IMR-90 (cell line): ENCODE measurements at places on chromosomes 1 and 21. TPM values are rescaled to one million over a fixed set of nuclear protein-coding genes. Genes with fewer than 3 reads are reported as not detected.
A peak's percentile ranks its signal among the peaks of the same experiment; 100 is the strongest.

EPS8L3 gene
- total RNA-seq = not detected in 2 replicates

GRCh38 chr1:12078938-12079861, 16.1 kb downstream of the TNFRSF8 start:
- DNase-seq = peak; percentile 47
- H3K36me3 ChIP-seq = no peaks in the 10 kb centered on the region
- H3K4me1 ChIP-seq = peaks cover 10% of the 10 kb centered on the region
- peaks cover 6% of the 10 kb centered on the region; the same call in 1 of the 2 replicates for H3K27me3 ChIP-seq

DNA sequence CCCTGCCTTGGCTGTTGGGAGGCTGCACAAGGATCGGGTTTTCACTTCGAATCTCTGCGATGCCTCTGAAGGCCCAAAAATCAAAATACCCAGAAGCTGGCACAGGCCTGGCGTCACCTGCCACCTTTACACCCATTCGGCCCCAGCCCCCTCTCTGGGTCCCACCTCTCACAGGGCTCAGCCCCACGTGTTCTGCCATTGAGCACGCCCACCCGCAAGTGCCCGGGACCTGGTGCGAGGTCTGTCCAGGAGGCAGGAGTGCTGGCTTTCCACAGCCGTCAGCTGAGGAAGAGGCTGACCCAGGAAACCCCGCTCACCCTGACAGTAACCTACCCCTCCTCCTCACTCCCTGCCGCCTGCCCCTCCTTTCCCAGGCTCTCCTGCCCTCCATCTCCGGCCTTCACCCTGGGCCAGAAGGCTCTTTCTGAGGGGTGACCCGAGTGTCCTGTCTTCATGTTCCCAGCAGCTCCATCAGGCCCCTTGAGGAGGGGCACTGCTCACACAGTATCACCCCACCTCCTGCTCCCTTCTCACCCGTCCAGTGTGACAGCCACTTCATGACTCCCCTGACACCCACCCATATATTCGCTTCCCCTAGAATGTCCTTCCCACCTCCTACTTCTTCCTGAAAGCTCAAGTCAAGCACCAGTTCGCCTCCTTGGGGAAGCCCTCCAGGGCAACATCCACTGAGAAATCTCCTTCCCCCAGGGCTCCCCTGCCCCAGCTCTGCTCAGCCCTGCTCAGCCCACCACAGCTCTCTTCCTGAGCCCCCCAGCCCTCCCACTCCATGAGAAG, 13.5 kb downstream of the RCC2 start:
- H3K36me3 ChIP-seq = peaks cover 61% of the 10 kb centered on the region
- no peak overlapping the region for H3K27ac ChIP-seq
- no peaks in the 10 kb centered on the region for H3K27me3 ChIP-seq
- H3K4me1 ChIP-seq = peaks cover 6% of the 10 kb centered on the region; the same call in 1 of the 2 replicates
- H3K4me3 ChIP-seq = no peak overlapping the region

GRCh38 chr1:183913567-183913993, 108.7 kb downstream of the RGL1 start:
- peak; percentile 39 for DNase-seq
- H3K27ac ChIP-seq = no peak overlapping the region
- no peaks in the 10 kb centered on the region for H3K27me3 ChIP-seq

- H3K36me3 ChIP-seq = no peaks in the 10 kb centered on the region
- no peaks in the 10 kb centered on the region for H3K27me3 ChIP-seq
- H3K4me1 ChIP-seq = no peaks in the 10 kb centered on the region
- H3K4me3 ChIP-seq = no peak overlapping the region
Measured at GRCh38 chr1:43503534-43503933, 27.1 kb upstream of the PTPRF start.

DNA sequence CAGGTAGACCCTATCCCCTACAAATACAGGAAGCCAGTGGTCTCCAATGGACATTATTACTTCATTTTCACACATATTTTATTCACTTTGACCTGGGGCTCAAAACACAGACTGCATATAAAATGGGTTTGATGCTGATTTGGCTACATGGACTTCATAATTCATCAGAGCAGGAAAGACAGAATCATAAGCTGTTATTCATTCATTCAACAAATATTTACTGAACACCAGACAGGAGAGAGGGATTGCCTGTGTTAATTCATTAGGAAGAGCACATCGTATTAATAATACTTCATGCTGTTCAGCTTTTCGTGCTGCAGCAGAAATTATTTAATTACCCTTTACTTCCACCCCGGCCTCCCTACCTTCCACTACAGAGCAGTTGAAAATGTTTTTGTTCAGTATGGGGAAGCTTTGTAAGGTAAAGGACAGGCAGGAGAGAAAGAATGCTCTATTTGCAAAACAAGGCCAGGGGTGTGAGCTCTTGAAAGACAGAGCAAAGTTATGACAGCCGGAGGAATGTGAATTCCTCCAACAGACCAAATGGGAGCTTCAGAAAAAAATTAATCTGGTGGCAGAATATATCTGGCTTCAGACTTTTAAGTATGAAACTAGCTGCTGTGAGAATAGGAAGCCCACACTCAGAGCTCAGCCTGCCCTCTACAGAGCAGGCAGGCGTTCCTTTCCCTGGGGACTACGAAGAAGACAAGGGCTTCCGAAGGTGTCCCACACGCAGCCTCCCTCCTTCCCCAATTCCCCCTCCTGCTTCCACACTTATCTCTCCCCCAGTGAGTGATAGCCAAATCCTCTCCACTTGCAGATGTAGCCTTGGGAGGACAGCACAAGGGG, 58.0 kb downstream of the MDM4 start:
- peaks cover 1% of the 10 kb centered on the region; the same call in 1 of the 2 replicates for H3K4me1 ChIP-seq
- H3K4me3 ChIP-seq = no peak overlapping the region
- no peak for DNase-seq

F3 gene
- total RNA-seq = 75.6 and 102 TPM in 2 replicates

KRTAP11-1 gene
- not detected in 2 replicates for total RNA-seq

ATP5PO gene
- 154 and 237 TPM in 2 replicates for total RNA-seq

GPR137B gene
- total RNA-seq = 4.5 and 5.3 TPM in 2 replicates

- peaks cover 16% of the 10 kb centered on the region for H3K27me3 ChIP-seq
- no peaks in the 10 kb centered on the region for H3K36me3 ChIP-seq
- no peak overlapping the region for H3K27ac ChIP-seq
Measured at GRCh38 chr21:44732263-44732662, 20.9 kb upstream of the TSPEAR start.

GRCh38 chr1:27144049-27144748, 10.7 kb downstream of the SLC9A1 start:
- H3K4me1 ChIP-seq = peaks cover 21% of the 10 kb centered on the region
- DNase-seq = no peak
- no peak overlapping the region for H3K27ac ChIP-seq
- no peaks in the 10 kb centered on the region for H3K36me3 ChIP-seq

- no peaks in the 10 kb centered on the region for H3K27me3 ChIP-seq
- H3K36me3 ChIP-seq = no peaks in the 10 kb centered on the region
- H3K4me1 ChIP-seq = peaks cover 11% of the 10 kb centered on the region; the same call in 1 of the 2 replicates
- peak; percentile 91 for DNase-seq
- H3K27ac ChIP-seq = peak overlapping the region; percentile 55; the same call in 1 of the 2 replicates
Measured at GRCh38 chr1:247357052-247357780, 25.5 kb upstream of the ZNF496 start.

- H3K27me3 ChIP-seq = no peaks in the 10 kb centered on the region
- H3K4me3 ChIP-seq = no peak overlapping the region
- H3K4me1 ChIP-seq = no peaks in the 10 kb centered on the region
- H3K36me3 ChIP-seq = peaks cover 51% of the 10 kb centered on the region
- no peak overlapping the region for H3K27ac ChIP-seq
Measured at GRCh38 chr1:51792864-51793263, 85.7 kb downstream of the NRDC start.

- H3K27ac ChIP-seq = peak overlapping the region; percentile 70
- DNase-seq = no peak
- peak overlapping the region; percentile 96 for H3K4me3 ChIP-seq
- no peaks in the 10 kb centered on the region for H3K27me3 ChIP-seq
Measured at GRCh38 chr1:89631816-89632656, 884 bp upstream of the LRRC8C start.

DNA sequence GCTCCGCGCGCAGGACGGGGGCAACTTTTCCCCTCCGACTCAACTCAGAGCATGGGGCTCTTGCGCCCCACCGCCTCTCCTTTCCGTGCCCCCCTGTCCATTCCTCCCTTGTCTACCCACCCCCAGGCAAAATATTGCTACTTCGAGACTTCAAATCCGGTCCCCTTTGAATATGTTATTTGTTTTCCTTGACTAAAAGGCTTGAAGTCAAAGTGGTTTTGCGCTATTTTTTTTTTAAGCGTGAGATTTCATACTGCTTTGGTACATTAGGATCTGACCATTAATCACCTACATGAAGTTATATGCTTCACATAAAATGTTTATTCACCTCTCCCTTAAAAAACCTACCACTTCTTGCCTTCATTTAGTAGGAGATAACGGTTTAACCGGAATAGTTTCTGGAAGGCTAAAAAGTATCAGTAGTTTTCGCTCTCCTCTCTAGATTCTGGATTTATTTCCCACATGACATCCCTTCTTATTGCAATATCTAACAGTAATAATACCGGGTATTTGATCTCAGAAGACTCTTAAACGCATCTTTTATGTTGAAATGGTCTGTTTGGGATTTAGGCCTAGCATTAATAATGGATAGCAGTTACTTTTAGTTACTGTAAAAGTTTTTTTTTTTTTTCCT, 1.6 kb downstream of the NFIA start:
- no peaks in the 10 kb centered on the region for H3K27me3 ChIP-seq
- H3K4me1 ChIP-seq = no peaks in the 10 kb centered on the region
- H3K4me3 ChIP-seq = peak overlapping the region; percentile 65
- H3K36me3 ChIP-seq = peaks cover 6% of the 10 kb centered on the region; the same call in 1 of the 2 replicates
- no peak for DNase-seq

PLA2G2D gene
- not detected in 2 replicates for total RNA-seq

KDF1 gene
- not detected in 2 replicates for total RNA-seq

- no peak overlapping the region for H3K27ac ChIP-seq
- H3K36me3 ChIP-seq = peaks cover 2% of the 10 kb centered on the region
- H3K4me1 ChIP-seq = no peaks in the 10 kb centered on the region
- H3K27me3 ChIP-seq = no peaks in the 10 kb centered on the region
- H3K4me3 ChIP-seq = no peak overlapping the region
Measured at GRCh38 chr1:18875796-18876128, 16.3 kb upstream of the TAS1R2 start.

OR2W3 gene
- 0.28 and 0.54 TPM in 2 replicates for total RNA-seq

GRCh38 chr1:244851546-244852231, 12.7 kb downstream of the HNRNPU start:
- peaks cover 32% of the 10 kb centered on the region for H3K36me3 ChIP-seq
- H3K27me3 ChIP-seq = no peaks in the 10 kb centered on the region
- no peak overlapping the region for H3K4me3 ChIP-seq
- DNase-seq = no peak

CD58 gene
- total RNA-seq = 5.4 and 6.4 TPM in 2 replicates

RORC gene
- not detected in 2 replicates for total RNA-seq

DNA sequence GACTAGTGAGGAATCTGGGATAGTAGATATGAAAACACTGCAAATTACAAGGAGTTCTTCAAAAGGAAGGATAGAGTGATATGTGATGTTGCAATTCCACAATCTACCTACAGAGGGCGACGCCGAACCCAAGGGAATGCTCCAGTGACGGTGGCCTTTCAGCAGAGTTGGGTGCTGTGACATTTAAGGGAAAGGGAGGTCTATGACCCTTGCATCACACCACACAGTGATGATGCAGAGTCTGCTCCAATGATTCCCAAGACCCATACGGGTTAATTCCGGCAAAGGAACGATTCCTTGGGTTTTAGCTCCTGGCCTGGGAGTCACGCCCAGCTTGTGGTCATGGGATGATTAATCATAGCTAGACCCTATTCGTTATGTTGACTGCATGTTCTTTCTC, 123.0 kb upstream of the IGSF21 start:
- no peak overlapping the region for H3K4me3 ChIP-seq
- no peaks in the 10 kb centered on the region for H3K27me3 ChIP-seq
- no peak overlapping the region for H3K27ac ChIP-seq
- no peaks in the 10 kb centered on the region for H3K36me3 ChIP-seq
- DNase-seq = no peak
- H3K4me1 ChIP-seq = no peaks in the 10 kb centered on the region

GRCh38 chr1:46081206-46081605, 51.2 kb downstream of the PIK3R3 start:
- H3K27ac ChIP-seq = no peak overlapping the region
- H3K36me3 ChIP-seq = no peaks in the 10 kb centered on the region
- no peak for DNase-seq
- H3K4me1 ChIP-seq = peaks cover 3% of the 10 kb centered on the region; the same call in 1 of the 2 replicates
- no peak overlapping the region for H3K4me3 ChIP-seq

DNA sequence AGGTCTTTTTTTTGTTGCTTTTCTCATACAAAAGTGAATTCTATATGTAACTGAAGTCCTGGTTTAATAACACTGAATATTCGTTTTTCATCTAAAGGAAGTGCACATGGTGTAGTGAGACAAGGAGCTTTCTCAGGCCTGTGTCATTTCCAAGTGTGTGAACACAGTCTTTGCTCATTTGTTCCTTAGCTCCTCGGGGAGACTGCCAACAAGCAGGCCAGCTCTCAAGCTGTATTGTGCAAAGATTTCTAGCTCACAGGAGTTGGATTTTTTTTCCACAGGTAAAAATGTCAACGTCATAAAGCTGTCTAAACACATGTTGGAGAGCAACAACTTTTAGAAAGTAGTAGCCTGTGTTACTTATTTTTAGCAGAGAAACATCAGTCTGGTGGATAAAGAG, 87.8 kb upstream of the S1PR1 start:
- no peaks in the 10 kb centered on the region for H3K27me3 ChIP-seq
- no peak overlapping the region for H3K27ac ChIP-seq
- 0 out of 2 replicates have a peak, but pooled peaks cover 2% of the 10 kb centered on the region for H3K4me1 ChIP-seq
- peak; percentile 30 for DNase-seq
- H3K4me3 ChIP-seq = no peak overlapping the region

SIK1 gene
- 0.54 and 0.83 TPM in 2 replicates for total RNA-seq

GRCh38 chr1:205246351-205247119, 18.8 kb downstream of the TMCC2 start:
- H3K4me1 ChIP-seq = peaks cover 26% of the 10 kb centered on the region
- H3K27ac ChIP-seq = no peak overlapping the region
- no peaks in the 10 kb centered on the region for H3K27me3 ChIP-seq
- 0 out of 2 replicates have a peak, but pooled peaks cover 2% of the 10 kb centered on the region for H3K36me3 ChIP-seq

- no peaks in the 10 kb centered on the region for H3K27me3 ChIP-seq
- no peak overlapping the region for H3K27ac ChIP-seq
- no peaks in the 10 kb centered on the region for H3K36me3 ChIP-seq
- no peak for DNase-seq
- H3K4me1 ChIP-seq = peaks cover 2% of the 10 kb centered on the region; the same call in 1 of the 2 replicates
Measured at GRCh38 chr1:78289603-78290002, 201.2 kb upstream of the PTGFR start.

GRCh38 chr1:45995298-45995697, 137.1 kb downstream of the PIK3R3 start:
- no peak overlapping the region for H3K27ac ChIP-seq
- peak; percentile 68 for DNase-seq
- no peak overlapping the region for H3K4me3 ChIP-seq
- peaks cover 3% of the 10 kb centered on the region; the same call in 1 of the 2 replicates for H3K4me1 ChIP-seq
- no peaks in the 10 kb centered on the region for H3K36me3 ChIP-seq

DNA sequence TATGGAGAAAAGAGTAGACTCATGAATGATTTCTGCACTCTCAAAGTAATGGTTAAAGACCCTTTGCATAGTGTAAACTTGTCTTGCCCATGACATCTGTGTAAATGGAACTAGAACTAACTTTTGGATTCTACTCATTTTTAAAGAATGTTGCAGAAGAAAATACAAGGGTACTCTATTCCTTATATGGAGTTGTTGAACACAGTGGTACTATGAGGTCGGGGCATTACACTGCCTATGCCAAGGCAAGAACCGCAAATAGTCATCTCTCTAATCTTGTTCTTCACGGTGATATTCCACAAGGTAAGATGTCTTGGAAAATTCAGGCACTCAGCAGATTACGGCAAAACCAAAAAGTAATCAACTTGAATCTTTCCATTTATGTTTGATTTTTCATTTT, 19.8 kb downstream of the CCT8 start:
- no peaks in the 10 kb centered on the region for H3K27me3 ChIP-seq
- H3K4me1 ChIP-seq = peaks cover 8% of the 10 kb centered on the region; the same call in 1 of the 2 replicates
- peak; percentile 49 for DNase-seq
- H3K4me3 ChIP-seq = no peak overlapping the region
- H3K36me3 ChIP-seq = peaks cover 55% of the 10 kb centered on the region

HENMT1 gene
- total RNA-seq = 0.28 and 0.54 TPM in 2 replicates

- H3K4me1 ChIP-seq = no peaks in the 10 kb centered on the region
- peaks cover 8% of the 10 kb centered on the region for H3K27me3 ChIP-seq
- no peak overlapping the region for H3K4me3 ChIP-seq
- H3K36me3 ChIP-seq = no peaks in the 10 kb centered on the region
Measured at GRCh38 chr1:171645553-171646248, 6.8 kb downstream of the MYOC start.

CFAP57 gene
- 0.28 and 0.36 TPM in 2 replicates for total RNA-seq
